CD4-positive, alpha-beta T cell treated with Interleukin-15 for 1 hour (primary cell): ENCODE measurements at places on chromosomes 5 and 9.

- DNase-seq: no peak
Observed at GRCh38 chr5:108686676-108687075, 61.0 kb upstream of the FER start.

GRCh38 chr9:135069558-135070197, 17.8 kb upstream of the OLFM1 start:
- DNase-seq: peak; percentile 13

DNA sequence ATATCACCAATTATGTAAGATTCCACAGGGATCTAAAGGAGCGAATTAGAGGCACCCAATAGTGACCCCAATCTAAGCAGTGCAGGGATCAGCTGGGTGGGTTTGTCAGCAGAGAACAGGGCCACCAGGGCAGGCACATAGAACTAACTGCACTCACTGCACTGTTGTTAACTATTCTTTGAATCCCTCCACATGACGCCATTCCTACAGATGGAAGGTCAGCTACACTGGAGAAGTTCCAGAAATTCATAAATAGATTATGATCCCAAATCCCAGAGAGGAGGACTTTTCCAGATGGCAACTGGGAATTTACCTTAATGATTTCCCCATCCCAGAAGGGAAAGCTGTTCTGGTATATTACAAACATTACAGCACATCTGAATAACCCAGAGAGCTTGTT, 84.2 kb downstream of the THBS4 start:
- no peak for DNase-seq

DNA sequence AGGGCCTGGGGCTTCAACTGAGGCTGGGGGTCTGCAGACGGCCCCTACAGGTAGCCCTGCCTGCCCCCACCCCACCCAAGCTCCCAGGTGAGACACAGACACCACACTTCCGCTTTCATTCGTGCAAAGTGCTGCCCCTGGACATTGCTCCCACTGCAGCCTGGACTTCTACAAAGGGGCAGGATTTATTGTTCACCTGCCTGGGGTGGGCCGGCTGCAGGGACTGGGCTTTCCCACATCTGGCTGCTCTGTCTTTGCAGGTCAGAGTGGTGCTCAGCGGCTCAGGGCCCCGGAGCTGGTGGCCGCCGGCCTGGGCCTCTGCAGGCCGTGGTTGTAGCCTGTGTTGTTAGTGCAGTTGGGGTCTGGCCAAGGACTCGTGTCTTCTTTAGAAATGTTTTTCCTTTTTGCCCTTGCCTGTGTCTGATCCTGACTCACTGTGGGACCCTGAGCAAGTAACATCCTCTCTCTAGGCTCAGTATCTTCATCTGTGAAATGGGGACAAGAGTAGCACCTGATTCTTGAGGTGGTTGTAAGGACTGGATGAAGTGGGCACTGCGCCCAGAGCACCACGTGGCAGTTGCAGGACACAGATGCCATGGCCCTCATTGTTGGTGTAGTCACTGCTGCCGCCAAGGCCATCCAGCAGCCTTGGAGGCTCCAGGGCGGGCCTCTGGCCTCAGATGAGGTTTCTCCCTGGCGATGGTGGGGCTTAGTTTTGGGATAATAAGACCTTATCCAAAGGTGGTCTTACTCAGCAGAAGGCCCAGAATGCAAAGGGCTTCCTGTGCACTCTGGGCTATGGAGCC, 143.9 kb downstream of the CACNA1B start:
- DNase-seq: no peak

DNA sequence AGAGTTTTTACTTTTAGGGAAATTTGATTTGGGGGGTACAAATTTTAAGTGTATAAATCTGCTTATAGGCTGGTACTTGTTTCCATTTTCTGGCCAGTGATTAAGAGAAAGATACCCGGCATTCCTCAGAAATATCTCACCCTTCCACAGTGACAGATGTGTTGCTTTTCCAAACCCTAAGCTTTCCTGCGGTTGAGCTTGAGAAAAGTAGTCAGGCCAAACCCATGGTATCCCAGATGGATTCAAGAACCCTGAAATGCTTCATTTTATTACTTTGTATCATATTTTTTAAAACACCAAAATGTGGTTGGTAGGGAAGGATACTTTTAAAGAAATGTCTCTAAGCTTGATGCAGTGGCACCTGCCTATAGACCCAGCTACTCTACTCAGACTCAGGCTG, 23.5 kb downstream of the SPTAN1 start:
- no peak for DNase-seq

- DNase-seq: no peak
Observed at GRCh38 chr5:36457511-36458270, 148.7 kb upstream of the SLC1A3 start.

DNA sequence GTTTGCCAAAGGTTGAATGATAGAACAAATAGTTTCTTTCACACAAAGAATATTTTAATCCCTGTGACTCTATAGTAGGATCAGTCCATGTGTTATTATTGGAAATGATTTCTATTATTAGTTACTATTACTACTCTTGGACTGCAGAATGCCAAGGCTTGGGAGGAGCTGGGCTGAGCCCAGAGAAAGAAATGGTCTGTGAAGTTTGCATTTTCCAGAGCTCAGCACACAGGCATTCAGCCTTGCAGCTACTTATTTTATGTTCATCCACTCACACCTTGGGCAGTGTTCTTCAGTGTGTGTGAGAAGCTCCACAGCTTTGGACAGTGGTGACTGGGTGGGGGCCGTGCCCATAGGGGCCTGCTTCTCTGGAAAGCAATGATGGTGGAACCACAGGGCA, 583.1 kb downstream of the CCDC171 start:
- DNase-seq: no peak

- DNase-seq: no peak
Observed at GRCh38 chr5:189486-189885, 1.8 kb upstream of the LRRC14B start.

- no peak for DNase-seq
Observed at GRCh38 chr9:23492126-23493002, 333.7 kb downstream of the ELAVL2 start.

DNA sequence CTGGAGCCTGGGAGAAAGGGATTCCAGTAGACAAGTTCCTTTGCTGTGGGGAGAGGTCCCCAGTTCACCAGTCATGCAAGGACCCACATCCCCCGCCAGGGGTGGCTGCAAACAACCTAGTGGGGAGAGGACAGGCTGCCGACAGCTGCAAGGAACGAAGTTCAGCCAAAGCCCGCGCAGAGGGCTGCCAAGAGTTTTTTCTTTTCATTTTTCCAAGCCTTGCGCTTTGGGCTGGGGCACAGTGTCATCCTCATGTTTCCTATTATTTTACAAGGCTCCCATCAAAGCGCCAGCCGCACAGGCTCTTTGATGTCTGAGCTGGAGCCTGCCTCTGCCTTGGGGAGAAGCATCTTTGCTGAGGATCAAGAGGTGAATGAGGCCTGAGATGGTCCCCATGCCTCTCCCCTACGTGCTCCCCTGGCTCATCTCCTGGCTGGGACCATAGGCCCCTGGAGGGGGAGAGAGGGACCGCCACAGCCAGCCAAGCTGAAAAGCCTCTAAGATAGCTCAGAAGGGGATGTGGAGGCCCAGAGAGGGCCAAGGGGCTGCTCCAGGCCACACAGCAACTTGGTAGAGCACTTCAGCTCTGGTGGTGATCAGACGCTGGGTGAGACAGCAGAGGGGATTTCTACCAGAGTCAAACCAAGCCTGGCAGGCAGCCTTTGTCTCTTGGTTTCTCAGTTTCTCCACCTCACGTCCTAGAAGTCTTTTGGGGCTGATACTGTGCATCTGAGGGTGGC, 50.4 kb upstream of the SYNPO start:
- DNase-seq: no peak

DNA sequence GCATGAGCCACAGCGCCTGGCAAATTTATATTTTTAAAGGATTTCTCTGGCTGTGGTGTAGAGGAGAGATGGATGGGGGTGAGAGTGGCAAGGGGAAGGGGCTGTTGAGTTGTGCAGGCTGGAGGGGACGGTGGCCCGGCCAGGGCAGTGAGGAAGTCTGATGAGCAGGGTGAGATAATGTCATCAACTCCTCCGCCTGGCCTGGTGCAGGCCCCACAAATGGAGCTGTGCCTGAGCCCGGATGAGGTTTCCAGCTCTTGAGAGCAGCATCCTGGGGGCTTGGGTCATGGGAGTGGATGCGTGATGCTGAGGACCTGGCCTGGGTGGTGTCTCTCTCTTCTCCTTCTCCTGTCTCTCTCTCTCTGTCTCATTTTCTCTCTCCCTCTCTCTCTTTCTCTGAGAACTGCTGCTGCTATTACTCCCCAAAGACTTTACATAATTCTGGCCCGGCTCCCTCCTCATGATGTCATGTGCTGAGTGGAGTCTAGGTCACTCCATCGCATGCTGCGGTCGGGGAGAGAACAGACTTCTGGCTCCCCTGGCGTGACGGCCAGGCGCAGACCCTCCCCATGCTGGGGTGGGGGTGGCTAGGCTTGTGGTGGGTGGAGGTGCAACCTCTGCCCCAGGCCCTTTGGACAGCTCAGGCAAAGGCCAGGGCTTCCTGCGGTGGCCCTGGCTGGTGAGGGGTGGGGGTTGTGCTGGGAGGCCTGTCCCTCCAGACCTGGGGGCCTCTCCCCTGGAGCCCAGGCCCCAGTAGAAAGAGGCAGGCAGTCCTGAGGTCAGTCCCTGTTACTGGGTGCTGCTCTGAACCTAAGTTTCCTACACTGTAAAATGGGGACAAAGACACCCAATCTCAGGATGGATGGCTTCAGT, 26.4 kb downstream of the FGF18 start:
- DNase-seq: no peak

GRCh38 chr5:92552206-92553160, 1028.5 kb downstream of the NR2F1-AS1 start:
- no peak for DNase-seq

- no peak for DNase-seq
Observed at GRCh38 chr5:52801329-52801728, 13.6 kb downstream of the ITGA1 start.

- no peak for DNase-seq
Observed at GRCh38 chr9:79263628-79264027, 308.1 kb upstream of the TLE4 start.

DNA sequence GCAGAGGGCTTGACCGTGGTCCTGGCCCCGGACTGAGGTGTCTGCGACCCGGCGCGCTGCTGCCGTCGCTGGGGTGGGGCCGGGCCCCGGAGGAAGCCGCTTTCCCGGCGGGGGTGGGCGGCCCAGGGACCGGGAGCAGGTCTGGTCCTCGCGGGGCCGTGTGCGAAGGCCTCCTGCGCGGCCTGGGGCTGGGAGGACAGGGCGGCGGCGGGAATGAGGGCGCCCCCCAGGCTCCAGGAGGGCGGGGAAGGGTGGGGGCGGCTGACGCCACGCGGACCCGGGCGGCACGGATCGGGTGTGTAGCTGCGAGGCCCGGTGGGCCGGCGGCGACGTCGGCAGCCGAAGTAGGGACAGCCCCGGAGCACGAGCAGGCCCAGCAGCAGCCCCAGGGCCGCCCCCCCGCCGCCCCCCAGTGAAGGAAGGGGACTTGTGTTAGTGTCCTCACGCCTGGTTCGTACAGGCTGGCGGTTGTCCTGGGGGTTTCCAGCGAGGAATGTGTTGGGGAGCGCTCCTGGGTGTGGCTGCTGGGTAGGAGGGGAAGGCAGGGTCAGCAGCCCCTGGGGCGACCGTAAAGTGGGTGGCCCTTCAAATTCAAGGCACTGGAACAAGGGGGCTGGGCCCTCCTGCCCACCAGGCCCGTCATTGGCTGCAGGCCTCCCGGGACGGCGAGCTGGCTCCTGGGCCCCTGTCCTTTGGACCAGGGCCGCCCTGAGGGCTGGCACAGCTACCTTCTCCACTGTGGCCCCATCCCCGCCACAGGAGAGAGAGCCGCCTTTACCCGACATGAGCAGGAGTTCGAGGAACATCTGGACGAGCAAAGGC, 597 bp upstream of the TMEM250 start:
- DNase-seq: no peak

- no peak for DNase-seq
Observed at GRCh38 chr5:54109626-54110330, 200.6 kb downstream of the ARL15 start.

GRCh38 chr9:92790542-92791527, 26.2 kb upstream of the BICD2 start:
- peak; percentile 76 for DNase-seq

- no peak for DNase-seq
Observed at GRCh38 chr5:41966401-41967105, 41.5 kb downstream of the FBXO4 start.

- DNase-seq: no peak
Observed at GRCh38 chr5:149260761-149261160, 10.9 kb upstream of the AFAP1L1 start.

DNA sequence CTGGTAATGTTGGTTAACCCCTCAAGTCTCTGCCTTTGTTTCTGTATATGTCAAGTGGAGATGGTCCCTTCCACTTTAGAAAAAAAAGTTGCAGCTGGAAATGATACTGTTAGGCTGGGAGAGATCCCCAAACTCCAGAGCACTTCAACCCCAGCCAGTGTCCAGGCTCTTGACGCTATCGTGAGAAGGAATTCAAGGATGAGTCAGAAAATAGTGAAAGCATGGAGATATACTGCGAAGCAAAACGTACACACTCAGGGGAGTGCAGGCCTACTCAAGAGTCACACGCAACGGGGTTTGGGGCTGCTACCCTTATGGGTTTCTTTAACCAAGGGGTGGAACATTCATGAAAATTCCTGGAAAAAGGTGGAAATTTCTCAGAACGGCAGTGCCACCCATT, 24.9 kb downstream of the KCNV2 start:
- DNase-seq: no peak

- DNase-seq: no peak
Observed at GRCh38 chr9:33291031-33291397, 698 bp downstream of the NFX1 start.
